ENCODE measurements at places on chromosomes 5 and 9. TPM values are rescaled to one million over a fixed set of nuclear protein-coding genes. Genes with fewer than 3 reads are reported as not detected.

The SLC36A2 gene
- not detected for total RNA-seq

The ARRDC3 gene
- total RNA-seq = 43.3 TPM

The C5orf58 gene
- total RNA-seq = not detected

The AQP3 gene
- 3.9 TPM for total RNA-seq

GRCh38 chr9:137756045-137756744, 121.4 kb upstream of the CACNA1B start:
- no peak for ATAC-seq

DNA sequence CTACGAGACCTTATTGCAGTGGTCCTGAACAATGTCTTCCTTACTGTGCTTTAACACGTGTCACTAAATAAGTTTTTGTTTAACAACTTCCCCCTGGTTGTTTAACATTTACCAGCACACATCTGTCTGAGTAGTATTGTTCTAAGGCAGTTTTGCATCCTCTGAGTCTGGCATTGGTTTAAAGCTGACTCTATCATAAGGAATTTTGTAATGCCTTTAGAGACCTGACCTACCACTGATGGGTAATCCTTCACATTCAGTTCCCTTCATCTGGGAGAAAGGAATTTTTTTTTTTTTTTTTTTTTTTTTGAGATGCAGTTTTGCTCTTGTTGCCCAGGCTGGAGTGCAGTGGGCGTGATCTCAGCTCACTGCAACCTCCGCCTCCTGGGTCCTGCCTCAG, 20.0 kb upstream of the PCAT7 start:
- no peak for ATAC-seq

DNA sequence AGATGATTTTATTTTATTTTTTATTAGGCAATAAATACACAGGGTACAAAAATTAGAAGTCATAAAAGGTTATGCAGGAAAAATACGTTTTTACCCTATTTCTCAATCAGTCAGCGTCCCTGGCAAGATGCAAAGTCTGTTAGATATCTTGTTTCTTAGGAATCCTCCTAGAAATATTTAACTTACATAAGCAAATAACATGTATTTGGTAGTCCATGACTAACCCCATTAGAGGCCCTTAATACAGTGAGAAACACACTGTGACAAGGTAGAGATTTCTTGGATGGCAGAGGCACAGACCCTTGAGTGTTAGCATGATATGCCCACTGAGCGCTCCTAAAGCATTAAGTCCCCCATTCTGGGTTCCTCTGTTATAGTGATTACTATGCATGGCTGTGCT, 121.2 kb upstream of the ADAMTSL1 start:
- ATAC-seq = no peak

GRCh38 chr9:3240656-3241268, 285.0 kb downstream of the RFX3 start:
- peak; percentile 61 for ATAC-seq

DNA sequence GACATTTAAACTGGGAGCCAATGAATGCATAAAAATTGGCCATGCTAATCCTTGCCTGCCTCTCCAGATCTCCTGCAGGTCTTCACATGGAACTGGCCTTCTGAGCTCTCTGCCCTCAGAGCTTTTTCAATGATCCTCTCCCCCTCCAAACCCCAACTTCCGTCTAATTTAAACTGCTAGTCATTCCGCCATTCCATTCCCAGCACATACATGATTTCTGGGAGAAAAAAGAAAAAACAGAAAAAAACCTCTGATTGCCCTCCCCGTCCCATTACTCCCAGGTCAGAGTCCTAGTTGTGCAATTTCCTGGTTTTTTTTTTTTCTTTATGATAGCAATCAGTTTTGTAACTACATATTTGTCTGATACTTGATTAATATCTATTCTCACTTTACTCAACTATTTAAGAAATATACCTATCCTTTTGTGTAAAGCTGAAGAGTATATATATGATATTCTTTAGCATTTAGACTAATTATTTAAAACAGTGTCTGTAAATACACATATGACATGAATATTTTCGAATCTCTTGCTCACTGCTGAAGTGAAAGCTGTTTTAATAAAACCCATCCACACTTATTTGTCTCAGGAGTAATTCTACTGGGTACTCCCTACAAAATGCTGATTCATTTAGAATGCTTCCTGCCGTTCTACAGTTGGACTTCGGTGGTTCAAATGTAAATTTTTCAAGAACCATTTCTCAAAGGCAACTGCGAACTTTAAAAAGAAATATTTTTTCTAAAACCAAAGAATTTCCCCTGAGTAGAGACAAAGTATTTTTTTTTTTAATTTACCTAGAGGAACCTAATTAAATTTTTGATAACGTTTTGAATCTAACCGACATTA, 1.6 kb downstream of the HINT1 start:
- no peak for ATAC-seq

GRCh38 chr5:149641000-149641576, 59.8 kb downstream of the ARHGEF37 start:
- ATAC-seq = peak; percentile 34
